Activated CD4-positive, alpha-beta T cell treated with anti-CD3 and anti-CD28 coated beads, Interleukin-10, Interleukin-2, amounts not matched to agents 100 ng/mL and 50 ng/mL, durations not matched to agents 16 hours and 8 hours (primary cell): ENCODE measurements at places on chromosomes 6 and 20.

GRCh38 chr6:169579407-169580111 is 122.3 kb downstream of the WDR27 start:
- DNase-seq, result no peak

DNA sequence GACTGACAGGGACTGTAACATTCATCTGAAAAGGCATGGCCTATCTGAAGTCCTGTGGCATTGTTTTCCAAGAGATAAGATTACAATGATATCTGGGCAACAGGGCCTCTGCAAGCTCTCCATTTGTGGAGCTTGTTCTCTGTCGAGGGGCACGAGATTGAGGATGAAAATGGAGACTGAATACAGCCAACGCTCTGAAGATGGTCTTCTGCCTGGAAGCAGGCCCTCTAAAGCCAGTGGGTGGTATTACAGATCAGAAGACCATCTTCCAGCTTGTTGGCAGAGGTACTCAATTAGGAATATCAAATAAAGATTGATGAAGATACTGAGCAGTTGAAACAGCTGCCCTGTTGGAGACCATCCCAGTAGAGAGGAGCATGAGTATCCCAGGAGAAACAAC is 288.2 kb downstream of the CENPW start:
- no peak for DNase-seq

DNA sequence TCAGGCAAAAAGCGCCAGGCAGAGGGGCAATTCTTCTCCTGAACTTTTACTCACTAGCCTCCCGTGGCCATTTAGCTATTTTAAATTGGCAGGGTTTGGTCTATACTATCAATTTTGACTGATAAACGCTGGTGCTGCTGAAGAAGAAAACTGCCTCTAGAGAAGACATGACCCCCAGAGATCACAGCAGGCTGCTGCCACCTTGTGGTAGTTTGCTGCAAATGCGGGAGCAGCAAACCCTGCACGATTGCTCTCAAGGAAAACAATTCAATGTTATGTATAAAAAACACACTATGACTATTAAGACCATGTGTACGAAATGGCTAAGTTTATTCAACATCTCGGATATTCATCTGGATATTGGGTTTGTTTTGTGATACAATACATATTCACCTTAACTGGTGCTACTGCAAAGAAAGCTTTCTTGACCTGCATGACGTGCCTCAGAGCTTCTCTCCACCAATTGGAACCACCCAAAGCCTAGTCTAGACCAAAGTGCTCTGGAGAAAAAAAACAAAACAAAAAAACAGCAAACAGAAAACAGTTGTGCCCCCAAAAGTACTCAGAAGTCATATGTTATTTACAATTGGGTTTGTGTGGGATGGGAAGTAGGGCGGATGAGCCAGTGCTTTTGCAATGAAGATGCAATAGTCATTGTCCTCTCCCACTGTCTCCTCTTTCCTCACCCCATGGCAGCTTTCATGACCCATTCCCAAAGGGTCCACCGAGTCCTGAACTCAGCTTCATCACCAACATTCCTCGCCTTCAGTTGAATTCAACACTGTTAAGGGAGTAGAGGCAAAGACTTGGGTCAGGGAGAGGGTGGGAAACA is 19.6 kb upstream of the IL17F start:
- DNase-seq, result peak; percentile 84

- DNase-seq, result no peak
Measured at GRCh38 chr6:41228616-41229015, 467 bp downstream of the TREML4 start.

GRCh38 chr6:36623547-36624459 is 29.6 kb downstream of the SRSF3 start:
- peak; percentile 80 for DNase-seq

- DNase-seq, result no peak
Measured at GRCh38 chr6:51839726-51840374, 247.6 kb downstream of the PKHD1 start.

DNA sequence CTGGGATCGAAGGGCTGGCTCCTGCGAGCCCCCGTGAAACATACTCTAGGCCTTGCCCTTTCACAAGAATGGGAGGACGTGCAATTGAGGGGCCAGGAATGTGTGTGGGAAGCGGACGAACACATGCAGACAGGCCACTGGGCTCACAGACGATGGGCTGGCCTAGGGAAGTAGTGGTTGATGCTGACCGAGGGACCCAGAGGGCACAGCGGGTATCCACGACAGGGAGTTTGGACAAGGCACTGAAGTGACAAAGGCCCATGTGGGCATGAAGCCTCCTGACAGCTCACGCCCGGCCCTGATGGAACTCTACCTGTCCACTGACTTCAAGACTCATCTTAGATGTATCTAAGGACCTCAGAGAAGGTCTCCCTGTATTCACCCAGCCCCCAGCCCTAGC is 52.2 kb downstream of the MYH7B start:
- no peak for DNase-seq

DNA sequence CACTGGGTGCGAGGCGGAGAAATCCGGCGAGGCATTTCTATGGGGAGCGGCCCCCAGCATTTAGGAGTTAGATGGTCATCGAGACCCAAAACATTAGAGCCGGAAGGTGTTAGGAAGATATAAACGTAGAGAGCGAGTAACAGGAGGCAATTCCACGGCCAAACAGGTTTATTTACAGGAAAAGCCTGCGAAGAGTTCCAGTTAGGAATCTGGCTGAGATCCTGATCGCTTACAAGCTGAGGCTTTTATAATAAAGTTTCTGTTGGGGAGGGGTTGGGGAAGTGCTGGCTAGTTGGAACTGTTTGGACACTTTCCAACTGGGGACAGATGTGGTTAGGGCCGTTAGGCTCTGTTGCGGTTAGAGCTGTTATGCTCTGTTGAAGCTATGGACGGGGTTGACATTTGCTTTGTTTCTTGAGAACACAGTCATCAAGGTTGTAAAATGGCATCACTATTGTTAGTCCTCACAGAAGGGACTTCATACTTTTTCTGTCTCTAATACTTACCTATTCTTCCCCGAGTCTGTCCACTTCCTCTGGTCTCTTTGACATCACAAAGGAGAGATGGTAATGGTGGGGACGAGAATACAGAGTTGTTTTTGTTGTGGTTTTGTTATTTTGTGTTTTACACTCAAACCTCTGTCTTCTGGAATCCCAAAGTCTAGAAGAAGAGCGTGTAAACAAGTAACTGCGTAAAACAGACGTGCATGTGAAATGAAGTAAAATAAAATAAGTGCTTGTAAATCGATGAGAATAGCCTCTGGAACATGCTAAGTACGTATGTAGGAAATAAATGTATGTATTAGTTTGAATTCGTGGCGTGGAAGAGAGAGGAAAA is 554 bp upstream of the ZSCAN31 start:
- peak; percentile 14 for DNase-seq

- DNase-seq, result no peak
Measured at GRCh38 chr6:137471986-137472385, 22.2 kb downstream of the OLIG3 start.

GRCh38 chr6:124234801-124235200 is 431.1 kb downstream of the NKAIN2 start:
- DNase-seq, result no peak

DNA sequence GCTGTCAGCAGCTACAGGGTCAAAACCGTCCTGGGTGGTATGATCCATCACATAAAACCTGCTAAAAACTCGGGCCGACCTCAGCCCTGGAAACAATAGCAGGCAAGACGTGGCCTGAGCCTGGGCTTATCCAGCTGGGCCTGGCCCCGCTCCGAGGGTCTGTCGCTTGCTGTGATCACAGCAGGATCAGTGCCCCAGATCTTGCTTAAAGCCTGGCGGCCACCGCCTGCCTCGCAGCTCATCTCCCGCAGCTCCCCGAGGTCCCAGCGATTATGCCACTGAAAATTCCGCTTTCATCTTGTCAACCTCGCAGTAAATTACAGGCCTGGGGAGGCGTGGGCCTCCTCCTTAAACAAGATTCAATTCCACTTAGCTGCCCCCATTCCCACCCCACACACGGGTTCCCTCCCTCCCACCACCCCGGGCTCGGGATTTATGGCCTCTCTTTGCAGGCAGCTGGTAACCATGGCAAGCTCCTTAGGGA is 40.1 kb downstream of the CDH22 start:
- no peak for DNase-seq

- no peak for DNase-seq
Measured at GRCh38 chr6:149766156-149766769, 16.7 kb downstream of the PCMT1 start.

GRCh38 chr20:46330072-46330763 is 21.9 kb upstream of the CDH22 start:
- DNase-seq, result no peak

DNA sequence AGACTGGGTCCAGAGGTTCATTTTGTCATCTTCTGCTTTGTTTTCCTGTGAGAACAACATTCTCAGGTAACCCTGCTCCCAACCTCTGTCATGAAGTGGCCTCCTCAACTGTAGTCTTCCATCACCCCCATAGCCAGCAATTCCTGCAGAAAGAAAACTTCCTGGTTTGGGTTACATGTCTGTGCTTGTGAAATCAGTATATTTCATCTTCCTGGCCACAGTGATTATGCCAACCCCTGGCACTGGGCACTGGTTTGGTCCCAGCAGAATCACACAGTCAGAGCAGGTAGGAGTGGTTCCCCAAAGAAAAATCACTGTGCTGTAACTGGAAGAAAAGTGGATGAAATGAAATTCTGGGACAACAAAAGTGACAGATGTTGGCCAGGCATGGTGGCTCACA is 52.5 kb downstream of the CRYBG1 start:
- DNase-seq, result no peak

- peak; percentile 64 for DNase-seq
Measured at GRCh38 chr6:52160472-52161104, 25.6 kb upstream of the IL17A start.

GRCh38 chr20:22490287-22491193 is 93.8 kb downstream of the FOXA2 start:
- no peak for DNase-seq

DNA sequence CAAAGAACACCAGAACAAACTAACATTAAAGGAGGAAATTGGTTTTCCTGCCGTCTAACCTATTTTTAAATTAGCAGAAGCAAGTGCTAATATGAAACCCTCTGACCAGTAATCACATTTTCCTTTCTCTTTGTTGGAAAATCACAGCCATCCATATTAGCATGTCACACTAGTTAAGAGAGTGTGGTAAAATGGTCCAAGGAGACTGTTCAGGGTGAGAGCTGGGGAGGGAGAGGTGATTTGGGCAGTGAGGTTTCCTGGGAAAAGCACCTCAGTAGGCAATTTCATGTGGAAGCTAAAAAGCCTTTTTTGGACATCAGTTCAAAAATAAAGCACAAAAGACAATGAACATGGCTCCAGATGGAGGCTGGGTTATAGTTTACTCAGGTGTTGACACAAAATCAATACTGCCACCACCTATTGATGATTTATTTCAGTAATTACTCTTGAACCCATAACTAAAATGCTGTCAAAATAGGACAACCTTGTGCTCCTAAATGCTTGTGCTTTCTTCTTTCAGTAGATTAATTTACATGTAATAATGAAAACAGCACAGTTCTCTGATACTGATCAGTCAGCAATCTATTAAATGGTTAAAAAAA is 333.2 kb downstream of the SAMD5 start:
- DNase-seq, result no peak

GRCh38 chr20:30602424-30602823 is 655.0 kb upstream of the DEFB115 start:
- no peak for DNase-seq

DNA sequence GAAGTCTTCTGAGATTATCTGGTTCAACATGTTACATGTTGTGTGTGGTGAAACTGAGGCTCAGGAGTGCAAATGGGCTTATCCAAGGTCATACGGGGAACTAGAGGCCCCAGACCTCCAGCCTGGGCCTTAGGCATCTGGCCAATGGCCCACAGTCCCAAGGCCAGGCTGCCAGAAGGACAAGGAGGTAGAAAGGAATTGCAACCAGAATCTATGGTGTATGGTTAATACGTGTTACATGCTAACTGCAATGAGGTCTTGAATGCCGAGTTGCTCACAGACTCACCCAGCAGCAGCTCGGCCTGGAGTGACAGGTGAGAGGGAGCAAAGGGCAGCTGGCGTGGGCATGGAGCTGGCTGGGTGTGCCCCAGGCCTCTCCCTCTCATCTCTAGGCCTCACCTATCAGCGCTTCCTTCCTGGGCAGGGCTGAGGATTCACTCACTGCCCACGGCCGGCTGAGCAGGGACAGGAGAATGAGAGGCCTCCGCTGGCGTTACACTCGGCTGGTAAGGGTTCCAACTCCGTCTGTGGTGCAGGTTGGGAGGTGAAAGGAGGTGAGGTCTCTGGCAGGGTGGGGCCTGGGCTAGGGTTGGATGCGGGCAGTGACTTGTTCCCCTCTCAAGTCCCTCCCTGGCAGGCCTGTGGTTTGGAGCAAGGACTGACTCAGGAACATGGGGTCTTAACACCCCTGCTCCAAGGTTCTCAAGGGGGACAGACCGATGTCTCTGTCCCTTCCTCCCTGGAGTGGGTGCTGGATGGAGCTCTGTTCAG is at the start of gene TLDC2:
TLDC2 (plus strand) TSS at position 437 of the 771 bp plus-strand sequence; CDS start at position 474, 37 bp downstream.
- no peak for DNase-seq

- DNase-seq, result no peak
Measured at GRCh38 chr20:47764154-47764733, 21.0 kb downstream of the SULF2 start.

GRCh38 chr6:27785294-27785693 is 126.9 kb downstream of the OR2B2 start:
- DNase-seq, result no peak

DNA sequence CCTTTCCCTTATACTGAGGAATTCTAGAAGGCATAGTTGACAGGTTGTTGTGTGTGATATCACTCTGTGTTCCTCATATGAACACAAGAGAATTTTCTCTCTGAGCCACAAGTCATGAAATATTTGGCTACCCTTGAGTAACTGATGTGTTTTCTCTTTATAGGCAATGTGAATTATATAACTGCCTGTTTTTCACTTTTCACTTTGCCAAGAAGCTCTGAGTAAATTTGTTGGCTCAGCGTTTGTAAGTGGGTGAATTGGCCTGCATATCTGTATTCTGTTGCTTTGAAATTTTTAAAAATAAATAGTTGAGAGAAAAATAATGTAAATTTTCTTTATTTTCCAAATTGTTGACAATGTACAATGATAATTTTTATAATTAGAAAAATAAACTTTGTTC is 5.2 kb upstream of the BTBD9 start:
- no peak for DNase-seq

DNA sequence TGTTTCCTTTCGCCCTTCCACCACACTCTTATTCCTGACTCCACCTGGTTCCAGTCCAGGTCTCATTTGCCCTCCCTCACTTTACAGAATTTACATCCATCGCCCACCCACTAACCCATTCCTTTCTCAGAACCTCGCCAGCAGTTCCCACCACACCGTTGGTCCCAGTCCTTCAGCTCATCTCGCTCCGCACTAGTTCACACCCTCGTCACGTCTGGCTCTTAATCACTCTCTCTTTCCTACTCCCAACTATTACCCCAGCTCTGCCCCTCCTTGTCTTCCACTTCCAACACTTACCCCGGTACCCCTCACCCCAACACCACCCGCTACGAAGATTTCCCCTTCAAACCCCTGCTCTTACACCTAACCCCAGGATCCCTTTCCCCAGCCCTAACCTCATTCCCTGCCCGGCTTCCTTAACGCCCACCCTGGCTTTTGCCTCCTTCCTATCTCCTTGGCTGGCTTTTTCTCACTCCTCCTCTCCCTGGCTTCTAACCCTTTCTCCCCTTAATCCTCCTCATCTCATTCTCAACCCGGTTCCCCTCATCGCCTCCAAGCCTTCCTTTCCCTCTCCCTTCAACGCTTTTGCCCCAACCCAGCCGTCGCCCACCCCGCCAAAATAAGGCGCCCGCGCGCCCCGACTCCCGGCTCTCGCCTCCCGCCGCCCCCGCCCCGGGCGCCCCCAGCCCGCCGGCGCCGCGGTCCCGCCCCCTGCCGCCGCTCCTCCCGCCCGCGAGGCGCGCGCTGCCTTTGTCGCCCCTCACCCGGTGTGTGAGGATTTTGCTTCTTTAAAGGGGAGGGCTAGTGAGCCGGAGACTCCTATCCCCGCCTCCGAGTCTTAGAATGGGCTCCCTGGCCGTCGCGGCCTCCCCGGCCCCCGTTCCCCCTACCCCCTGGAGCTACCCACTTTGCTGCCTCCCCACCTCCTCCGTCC is 542 bp downstream of the USP49 start:
- DNase-seq, result peak; percentile 14
